Chondrocyte (in vitro differentiated cells): ENCODE measurements at places on chromosomes 1 and 21. TPM values are rescaled to one million over a fixed set of nuclear protein-coding genes. Genes with fewer than 3 reads are reported as not detected.

DNA sequence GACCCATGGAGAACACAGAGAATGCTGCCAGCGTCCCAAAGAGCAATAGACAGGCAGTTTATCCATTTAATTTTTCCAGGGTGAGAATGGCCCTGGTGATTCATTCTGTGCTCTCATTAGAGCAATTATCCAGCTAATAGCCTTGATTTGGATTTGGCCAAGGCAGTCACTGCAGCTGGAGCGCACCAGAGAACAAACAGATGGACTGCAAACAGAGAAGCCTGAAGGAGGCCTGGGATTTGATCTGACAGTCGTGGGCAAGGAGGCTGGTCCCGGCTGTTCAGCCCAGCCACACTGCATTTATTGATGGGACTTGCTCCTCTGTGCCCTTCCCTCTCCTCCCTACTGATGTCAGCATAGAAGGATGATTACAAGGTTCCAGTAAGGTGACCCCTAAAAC lies 353.9 kb upstream of the C1orf174 start:
- H3K4me3 ChIP-seq: no peak overlapping the region
- H3K4me1 ChIP-seq: no peaks in the 10 kb centered on the region
- H3K27me3 ChIP-seq: no peaks in the 10 kb centered on the region
- no peak overlapping the region for H3K27ac ChIP-seq

DNA sequence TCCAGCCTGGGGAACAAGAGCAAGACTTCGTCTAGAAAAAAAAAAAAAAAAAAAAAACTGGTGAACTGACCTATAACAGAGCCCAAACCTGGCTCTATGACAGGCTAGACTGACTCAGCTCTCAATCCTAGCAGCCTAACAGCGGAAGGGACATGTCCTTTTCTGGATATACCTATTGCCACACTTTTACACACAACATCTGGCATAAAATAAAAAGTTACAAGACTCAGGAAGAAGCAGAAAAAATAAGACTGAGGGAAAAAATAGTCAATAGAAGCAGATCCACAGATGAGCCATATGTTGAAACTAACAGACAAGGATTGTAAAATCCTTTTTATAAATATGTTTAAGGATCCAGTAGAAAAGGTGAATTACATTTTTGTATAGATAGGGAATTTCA lies 57.5 kb upstream of the IPO9 start:
- H3K36me3 ChIP-seq: peaks cover 17% of the 10 kb centered on the region
- peak overlapping the region; percentile 73 for H3K27ac ChIP-seq
- DNase-seq: no peak
- H3K4me1 ChIP-seq: peaks cover 69% of the 10 kb centered on the region
- H3K4me3 ChIP-seq: no peak overlapping the region

GRCh38 chr1:87370544-87370943 lies 41.9 kb downstream of the LMO4 start:
- H3K27me3 ChIP-seq: no peaks in the 10 kb centered on the region
- no peak overlapping the region for H3K4me3 ChIP-seq
- no peaks in the 10 kb centered on the region for H3K4me1 ChIP-seq
- H3K36me3 ChIP-seq: peaks cover under 1% of the 10 kb centered on the region

DNA sequence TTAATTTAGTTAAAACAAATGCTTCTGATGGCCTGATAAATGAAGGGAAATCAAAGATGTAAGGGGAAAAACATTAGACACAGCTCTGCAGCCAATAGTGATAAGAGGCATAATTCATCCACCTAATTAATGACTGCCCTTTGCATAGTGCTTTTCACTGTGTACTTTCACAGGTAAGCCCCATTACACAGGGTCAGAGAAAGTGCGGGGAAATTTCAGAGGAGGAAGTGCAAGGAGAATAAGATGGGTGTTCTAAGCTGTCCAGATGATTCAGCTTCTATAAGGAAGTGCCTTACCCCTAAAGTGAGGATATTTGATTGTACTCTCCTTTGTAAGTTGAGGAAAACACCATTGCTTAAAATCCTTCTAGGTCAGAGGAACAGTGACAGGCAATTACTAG lies 88.0 kb downstream of the NR5A2 start:
- no peak for DNase-seq
- no peaks in the 10 kb centered on the region for H3K4me1 ChIP-seq
- peaks cover 20% of the 10 kb centered on the region for H3K27me3 ChIP-seq

DNA sequence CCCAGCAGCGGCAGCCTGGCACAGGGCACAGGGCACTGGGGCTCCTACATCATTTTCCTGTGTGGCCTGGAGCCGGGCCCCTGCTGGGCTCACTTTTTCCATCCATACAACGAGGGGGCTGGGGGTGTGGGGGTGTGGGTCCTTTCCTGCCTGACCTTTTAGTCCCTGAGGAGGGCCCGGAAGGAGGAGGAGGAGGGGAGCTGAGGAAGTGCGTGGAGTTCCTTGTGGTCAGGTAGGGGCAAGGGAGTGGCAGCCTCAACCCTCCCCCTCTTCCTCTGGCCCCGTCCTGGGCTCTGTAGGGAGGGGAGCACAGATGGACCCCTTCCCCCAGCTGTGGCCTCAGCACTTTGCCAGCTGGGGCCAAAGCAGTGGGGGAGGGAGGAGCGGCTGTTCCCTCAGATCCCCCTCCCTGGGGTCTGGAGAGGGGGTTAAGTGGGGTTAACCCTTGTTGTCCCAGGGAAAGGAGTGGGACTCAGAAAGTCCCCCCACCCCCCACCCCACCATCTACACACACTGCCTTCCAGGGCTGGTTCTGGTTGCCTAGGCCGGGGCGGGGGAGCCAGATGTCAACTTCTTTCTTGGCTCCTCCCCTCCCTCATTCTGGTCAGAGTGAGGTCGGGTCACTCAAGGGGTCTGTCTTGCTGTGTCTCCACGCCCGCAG lies 5.7 kb downstream of the NTRK1 start:
- DNase-seq: no peak
- H3K4me1 ChIP-seq: peaks cover 10% of the 10 kb centered on the region
- peaks cover 36% of the 10 kb centered on the region for H3K27me3 ChIP-seq
- H3K36me3 ChIP-seq: no peaks in the 10 kb centered on the region
- no peak overlapping the region for H3K27ac ChIP-seq
- no peak overlapping the region for H3K4me3 ChIP-seq

DNA sequence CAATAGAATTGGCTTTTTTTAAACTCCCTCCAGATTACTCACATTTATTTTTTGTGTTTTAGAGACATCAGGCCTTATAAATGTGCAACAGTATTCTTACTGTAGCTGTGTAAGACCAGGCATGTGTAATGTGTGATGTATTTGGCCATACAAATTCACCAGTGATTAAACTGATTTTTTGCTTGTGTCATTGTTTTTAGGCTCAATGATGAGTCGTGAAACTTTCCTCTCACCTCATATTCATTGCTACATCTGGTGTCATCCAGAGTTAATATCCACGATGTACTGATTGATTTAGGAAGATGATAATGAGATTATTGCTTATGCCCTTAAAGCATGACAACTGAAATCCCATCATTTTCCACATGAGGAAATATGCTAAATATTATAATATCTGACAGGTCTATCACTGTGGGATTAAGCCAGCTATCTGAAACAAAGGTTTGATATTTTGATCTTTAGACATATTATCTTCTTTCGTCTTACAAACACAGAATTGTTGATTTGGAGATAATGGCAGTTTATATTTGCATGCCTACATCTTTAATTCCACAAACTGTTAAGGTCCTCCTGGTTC lies 487.9 kb downstream of the PTBP2 start:
- no peaks in the 10 kb centered on the region for H3K27me3 ChIP-seq
- no peaks in the 10 kb centered on the region for H3K36me3 ChIP-seq
- H3K27ac ChIP-seq: no peak overlapping the region

DNA sequence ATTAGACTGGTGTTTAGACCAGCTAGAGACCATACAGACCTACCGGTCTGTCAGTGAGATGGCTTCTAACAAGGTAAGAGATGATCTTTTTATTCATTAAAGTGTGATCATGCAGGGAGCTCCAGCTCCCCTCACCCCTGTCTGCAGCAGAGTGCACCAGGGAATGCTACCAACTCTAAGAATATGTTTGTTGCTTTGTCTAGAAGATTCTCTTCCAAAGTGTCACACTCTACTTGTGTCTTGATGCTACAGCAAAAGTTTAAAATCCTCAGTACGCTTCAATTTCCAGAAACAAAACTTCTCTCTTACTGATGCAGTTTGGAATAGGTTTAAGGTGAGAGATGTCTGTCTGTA lies 201.4 kb upstream of the SGIP1 start:
- no peak for DNase-seq
- H3K36me3 ChIP-seq: no peaks in the 10 kb centered on the region
- H3K27me3 ChIP-seq: no peaks in the 10 kb centered on the region
- peak overlapping the region; percentile 92 for H3K27ac ChIP-seq
- peaks cover 36% of the 10 kb centered on the region for H3K4me1 ChIP-seq

GRCh38 chr1:159877695-159878444 lies 15.4 kb upstream of the VSIG8 start:
- no peaks in the 10 kb centered on the region for H3K4me1 ChIP-seq
- DNase-seq: no peak
- H3K27me3 ChIP-seq: no peaks in the 10 kb centered on the region

DNA sequence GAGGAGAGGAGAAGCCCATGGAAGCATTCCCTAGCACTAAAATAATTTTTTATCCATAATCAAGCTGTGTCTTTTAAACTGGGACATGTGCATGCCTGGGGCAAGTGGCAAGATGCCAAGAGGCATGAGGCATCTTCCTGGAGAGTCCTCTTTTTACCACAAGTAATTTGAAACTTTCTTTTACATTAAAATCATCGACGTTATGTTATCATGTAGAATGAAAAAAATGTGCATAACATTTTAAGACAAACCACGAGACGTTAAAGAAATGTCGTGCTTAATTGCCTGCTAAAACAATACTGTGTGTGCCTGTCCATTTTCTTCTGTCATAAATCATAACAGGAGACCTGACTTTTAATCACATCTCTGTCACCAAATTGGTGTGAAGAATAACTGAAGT lies 1.5 kb downstream of the STYXL2 start:
- H3K27ac ChIP-seq: peak overlapping the region; percentile 53
- peak overlapping the region; percentile 71 for H3K4me3 ChIP-seq
- H3K27me3 ChIP-seq: no peaks in the 10 kb centered on the region

DNA sequence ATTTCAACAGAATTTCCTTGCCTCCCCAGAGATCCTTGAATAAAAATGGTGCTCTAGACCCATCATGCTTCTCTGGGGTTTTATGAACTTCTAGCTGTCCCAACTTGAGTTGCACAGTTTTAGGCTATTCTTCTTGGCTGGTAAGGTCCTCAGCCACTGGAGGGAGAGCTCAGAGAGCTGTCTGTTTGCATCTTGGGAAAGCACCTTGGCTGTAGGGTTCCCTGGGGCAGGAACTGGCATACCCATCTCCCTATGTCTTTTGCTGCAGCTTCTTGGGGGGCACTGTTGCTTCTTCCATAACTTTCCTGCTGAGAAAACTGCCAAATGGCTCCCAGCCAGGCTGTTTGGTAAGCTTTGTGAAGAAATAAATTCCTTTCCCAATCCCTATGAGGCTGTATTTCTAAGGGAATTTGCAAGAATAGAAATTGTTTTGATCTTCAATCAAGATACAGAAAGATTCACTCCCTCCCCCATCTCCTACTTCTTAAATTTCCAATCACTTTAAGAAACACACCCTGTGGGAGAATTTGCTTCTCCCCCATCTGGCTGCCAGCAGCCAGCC lies 8.2 kb upstream of the FMOD start:
- H3K27ac ChIP-seq: no peak overlapping the region
- H3K27me3 ChIP-seq: peaks cover 12% of the 10 kb centered on the region
- no peak overlapping the region for H3K4me3 ChIP-seq
- H3K36me3 ChIP-seq: no peaks in the 10 kb centered on the region
- no peak for DNase-seq

- no peak overlapping the region for H3K4me3 ChIP-seq
- DNase-seq: no peak
- peaks cover 10% of the 10 kb centered on the region for H3K27me3 ChIP-seq
- H3K4me1 ChIP-seq: no peaks in the 10 kb centered on the region
- no peak overlapping the region for H3K27ac ChIP-seq
Observed at GRCh38 chr1:102529446-102529845, 532.7 kb upstream of the OLFM3 start.

GRCh38 chr1:165408518-165408917 lies 36.4 kb downstream of the RXRG start:
- H3K27ac ChIP-seq: no peak overlapping the region
- no peak for DNase-seq
- peaks cover 50% of the 10 kb centered on the region for H3K27me3 ChIP-seq
- no peaks in the 10 kb centered on the region for H3K4me1 ChIP-seq

- no peaks in the 10 kb centered on the region for H3K36me3 ChIP-seq
- DNase-seq: no peak
- no peak overlapping the region for H3K27ac ChIP-seq
- no peaks in the 10 kb centered on the region for H3K27me3 ChIP-seq
- no peaks in the 10 kb centered on the region for H3K4me1 ChIP-seq
- no peak overlapping the region for H3K4me3 ChIP-seq
Observed at GRCh38 chr21:24023936-24024335, 1583.3 kb downstream of the MRPL39 start.

DNA sequence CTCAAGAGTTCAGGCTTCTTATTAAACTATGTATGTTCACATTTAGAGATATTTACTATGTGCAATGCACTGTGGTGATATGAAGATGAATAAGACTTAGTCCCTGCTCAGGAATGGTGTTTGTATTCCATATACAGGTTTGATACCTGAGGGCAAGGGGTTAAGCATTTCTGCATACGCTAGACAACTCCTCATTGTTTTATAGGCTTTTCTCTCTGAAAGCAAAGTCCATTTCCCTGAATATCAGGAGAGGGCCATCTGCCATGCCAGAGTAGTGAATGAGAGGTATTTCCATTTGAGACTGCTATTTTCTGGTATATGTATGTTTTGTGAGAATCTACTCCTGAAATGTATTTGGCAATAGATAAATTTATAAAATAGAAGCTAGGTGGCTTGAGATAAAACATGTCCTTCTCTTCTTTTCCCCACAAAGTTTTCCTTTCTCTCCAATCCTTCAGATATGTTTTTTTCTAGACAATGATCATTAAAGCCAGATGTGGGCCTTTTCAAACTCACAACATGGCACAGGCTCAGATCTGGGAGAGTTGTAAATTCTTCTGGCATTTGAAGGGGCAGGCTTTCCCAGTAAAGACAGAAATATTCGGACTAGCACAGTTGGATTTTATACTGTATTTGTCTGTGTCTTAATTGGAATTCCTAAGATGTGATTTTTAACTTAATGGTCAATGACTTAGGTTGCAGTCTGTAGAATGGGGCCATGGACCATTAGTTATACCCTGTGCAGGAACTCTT lies 73.3 kb upstream of the WDR26 start:
- peaks cover 48% of the 10 kb centered on the region for H3K4me1 ChIP-seq
- no peak overlapping the region for H3K27ac ChIP-seq
- H3K4me3 ChIP-seq: no peak overlapping the region

- H3K27me3 ChIP-seq: peaks cover 13% of the 10 kb centered on the region
- H3K4me3 ChIP-seq: no peak overlapping the region
- H3K27ac ChIP-seq: no peak overlapping the region
- DNase-seq: no peak
Observed at GRCh38 chr1:25204797-25205480, 27.4 kb downstream of the SYF2 start.

Gene MEGF6
- 185 to 332 TPM (median 328 TPM) in 3 replicates for total RNA-seq
